ENCODE measurements at places on chromosomes 11 and 22.
A peak's percentile ranks its signal among the peaks of the same experiment; 100 is the strongest.

DNA sequence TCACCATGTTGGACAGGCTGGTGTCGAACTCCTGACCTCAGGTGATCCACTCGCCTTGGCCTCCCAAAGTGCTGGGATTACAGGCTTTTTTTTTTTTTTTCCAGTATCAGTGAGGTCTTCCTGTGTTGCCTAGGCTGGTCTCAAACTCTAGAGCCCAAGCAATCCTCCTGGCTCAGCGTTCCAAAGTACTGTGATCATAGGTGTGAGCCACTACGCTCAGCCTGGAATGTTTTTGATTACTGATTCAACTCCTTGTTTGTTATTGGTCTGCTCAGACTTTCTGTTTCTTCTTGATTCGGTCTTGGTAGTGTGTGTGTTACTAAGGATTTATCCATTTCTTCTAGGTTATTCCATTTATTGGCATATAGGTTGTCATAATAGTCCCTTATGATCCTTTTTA lies 31.3 kb downstream of the NAGA start:
- no peak for DNase-seq

DNA sequence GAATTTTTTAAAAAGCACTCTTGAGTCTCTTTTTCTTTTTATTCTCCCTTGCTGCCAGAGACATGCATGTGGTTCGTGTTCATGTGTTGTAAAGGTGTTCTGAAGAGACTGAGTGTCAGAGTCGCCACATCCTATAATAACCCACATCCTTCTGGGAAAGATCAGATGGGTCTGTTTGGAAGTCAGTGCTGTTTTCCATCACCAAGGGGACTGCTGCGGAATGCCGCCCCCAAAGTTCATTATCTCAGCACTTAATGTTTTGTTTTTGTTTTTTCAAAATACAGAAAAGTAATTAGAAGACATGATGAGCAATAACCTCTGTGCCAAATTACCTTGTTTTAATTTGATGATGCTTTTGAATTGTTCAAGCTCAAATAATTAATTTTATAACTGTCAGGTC lies 56.9 kb upstream of the EIF3M start:
- DNase-seq, result no peak

DNA sequence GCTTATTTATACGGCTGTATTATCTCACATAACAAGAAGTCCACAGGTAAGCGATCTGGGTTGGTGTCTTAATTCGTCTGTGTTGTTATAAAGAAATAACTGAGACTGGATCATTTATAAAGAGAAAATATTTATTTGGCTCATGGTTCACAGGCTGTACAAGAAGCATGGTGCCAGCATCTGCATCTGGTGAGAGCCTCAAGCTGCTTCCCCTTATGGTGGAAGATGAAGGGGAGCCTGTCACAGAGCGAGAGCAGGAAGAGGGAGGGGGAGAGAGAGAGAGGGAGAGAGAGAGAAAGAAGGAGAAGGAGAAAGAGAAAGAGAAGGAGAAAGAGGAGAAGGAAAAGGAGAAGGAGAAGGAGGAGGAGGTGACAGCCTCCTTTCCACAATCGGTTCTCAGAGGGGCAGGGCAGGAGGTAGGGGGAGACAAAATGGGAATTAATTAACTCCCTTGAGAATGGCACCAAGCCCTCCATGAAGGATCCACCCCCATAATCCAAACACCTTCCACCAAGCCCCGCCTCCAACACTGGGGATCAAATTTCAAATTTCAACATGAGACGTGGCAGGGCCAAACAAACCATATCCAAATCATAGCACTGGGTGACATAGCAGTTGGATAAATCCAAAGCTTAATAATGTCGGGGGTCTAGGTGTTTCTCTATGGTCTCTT lies 15.0 kb upstream of the TRIM44 start:
- DNase-seq, result no peak

- no peak for DNase-seq
Observed at GRCh38 chr11:95922099-95922498, 1.8 kb downstream of the MTMR2 start.

DNA sequence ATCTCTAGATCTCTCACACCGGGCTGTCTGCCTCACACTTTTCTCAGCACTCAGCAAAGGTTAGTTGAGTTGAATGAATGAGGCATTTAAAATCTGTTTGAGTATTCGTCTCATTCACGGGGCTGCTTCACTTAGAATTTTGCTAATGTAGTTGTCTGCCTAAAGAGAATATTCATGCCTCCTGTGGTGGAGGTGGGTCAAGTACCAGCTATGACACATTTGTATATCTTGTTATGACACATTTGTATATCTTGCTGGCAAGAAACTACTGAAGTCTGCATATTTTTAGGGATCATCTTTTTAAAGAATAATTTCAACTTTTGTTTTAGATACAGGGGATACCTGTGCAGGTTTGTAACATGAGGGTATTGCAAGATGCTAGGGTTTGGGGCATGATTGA lies 43.1 kb downstream of the LDLRAD3 start:
- no peak for DNase-seq

DNA sequence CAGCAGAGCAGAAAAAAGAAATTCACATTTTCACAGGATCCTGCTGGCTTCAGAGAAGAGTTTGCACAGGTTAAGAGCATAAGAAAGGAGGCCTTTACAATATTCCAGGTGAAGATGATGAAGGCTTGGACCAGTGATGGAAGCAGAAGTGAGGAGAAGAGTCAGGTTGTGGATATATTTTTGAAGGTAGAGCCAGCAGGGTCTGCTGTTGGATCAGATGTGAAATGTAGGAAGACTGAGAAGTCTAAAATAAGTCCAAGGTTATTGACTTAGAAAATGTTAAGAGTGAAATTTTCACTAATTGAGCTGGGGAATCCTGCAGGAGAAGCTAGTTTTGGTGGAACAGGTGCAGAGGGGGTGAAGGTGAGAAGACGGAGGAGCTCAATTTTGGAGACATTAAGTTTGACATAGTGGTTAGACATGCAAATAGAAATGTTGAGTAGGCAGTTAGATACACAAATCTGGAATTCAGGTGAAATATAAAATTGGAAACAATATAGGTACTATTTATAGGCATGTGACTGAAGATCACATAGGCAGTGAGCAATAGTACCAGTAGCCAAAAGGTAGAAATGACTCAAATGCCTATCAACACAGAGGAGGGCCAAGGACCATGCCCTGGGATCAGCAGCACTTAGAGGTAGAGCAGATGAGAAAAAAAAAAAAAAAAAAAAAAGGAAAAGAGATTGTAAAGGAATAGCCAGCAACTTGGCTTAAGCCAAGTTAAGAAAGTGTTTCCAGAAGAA lies 252.0 kb downstream of the AASDHPPT start:
- DNase-seq, result no peak

DNA sequence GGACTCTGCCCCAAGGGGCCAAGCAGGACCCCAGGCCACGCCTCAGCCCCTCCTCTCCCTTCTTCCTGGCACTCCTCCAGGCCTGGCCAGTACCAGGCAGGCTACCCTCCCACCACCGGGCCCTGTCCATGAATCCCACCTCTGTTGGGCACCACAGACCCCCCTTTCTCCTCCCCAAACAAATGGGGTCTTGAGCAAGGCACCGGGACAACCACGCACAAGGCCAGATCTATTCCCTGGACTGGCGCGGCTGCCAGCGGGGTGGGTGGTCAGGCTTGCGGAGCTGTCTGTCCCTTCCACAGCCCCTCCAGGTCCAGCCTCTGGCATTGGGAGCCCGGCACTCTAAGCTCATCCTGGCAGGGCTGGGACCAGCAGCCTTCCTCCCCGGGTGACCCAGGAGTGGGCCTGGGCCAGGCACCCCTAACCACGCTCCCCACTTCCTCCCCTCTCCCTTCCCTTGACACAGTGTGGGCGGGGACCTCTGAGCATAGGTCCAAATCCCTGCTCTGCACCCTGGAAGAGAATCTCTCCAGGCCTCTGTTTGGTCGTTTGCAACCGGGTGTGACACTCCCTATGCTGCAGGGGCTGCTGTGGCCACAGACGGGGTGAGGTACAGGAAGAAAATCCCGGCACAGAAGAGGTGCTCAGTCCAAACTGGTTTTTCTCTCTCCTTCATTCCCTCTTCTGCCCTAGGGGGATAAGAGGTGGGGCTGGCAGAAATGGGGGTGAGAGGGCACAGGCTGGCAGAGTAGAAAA lies 14.6 kb downstream of the ELFN2 start:
- no peak for DNase-seq

- DNase-seq, result no peak
Observed at GRCh38 chr22:39149915-39150847, 2.3 kb downstream of the CBX7 start.

- no peak for DNase-seq
Observed at GRCh38 chr22:24847490-24847889, 41.5 kb downstream of the SGSM1 start.

GRCh38 chr11:8683115-8683807 lies 669 bp downstream of the RPL27A start:
- peak; percentile 49 for DNase-seq

GRCh38 chr22:28395920-28396753 lies 283.5 kb downstream of the TTC28 start:
- DNase-seq, result no peak

- DNase-seq, result no peak
Observed at GRCh38 chr22:46891382-46891951, 129.0 kb downstream of the TBC1D22A start.

Measured in left forelimb (tissue), 1 donor.